ENCODE measurements at places on chromosomes 12 and 14.

GRCh38 chr14:100904307-100905087, 975 bp upstream of the RTL1 start:
- DNase-seq: no peak

- DNase-seq: no peak
Observed at GRCh38 chr12:131232036-131232435, 278.3 kb downstream of the ADGRD1 start.

- no peak for DNase-seq
Observed at GRCh38 chr12:104652910-104653309, 196.2 kb downstream of the CHST11 start.

GRCh38 chr12:51825216-51825615, 23.3 kb downstream of the FIGNL2 start:
- DNase-seq: no peak

DNA sequence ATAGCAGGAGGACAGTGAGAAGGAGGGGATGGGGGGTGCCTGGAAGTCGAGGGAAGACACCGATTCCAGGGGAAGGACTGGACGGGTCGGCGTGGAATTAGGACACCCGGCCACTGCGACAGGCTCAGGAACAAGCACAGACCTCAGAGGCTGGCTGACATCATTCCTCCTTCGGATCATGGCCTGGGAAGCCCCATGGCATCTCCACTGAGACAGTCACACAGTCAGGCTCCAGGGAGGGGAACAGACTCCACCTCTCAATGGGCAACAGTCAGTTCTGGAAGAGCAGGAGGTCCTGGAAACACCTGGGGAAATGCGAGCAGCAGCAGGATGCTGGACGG, 67.9 kb upstream of the FBRSL1 start:
- DNase-seq: no peak

GRCh38 chr14:34993426-34993825, 10.6 kb downstream of the SRP54 start:
- no peak for DNase-seq

GRCh38 chr14:70735043-70735442, 74.3 kb downstream of the MAP3K9 start:
- DNase-seq: no peak

DNA sequence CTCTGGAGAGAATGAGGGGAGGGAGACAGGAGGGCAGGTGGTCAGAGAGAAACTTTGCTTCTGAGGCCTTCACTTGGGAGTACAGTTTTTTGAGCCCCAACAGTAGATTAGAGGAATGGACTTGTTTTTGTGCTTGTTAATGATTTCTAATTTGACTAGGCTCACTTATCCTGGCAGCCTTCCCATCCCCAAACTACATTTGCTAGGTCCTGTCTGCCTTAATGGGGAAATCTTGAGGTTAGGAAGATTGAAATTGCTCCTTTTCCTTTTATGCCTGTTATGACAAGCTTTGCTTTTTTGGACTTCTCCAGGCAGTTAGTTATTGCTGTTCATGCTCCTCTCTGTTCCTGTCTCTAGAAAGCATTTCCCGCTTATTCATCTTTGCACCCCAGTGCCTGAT, 37.7 kb downstream of the SYNE2 start:
- no peak for DNase-seq

GRCh38 chr12:130775953-130776856, 60.1 kb upstream of the RIMBP2 start:
- peak; percentile 52 for DNase-seq

- DNase-seq: no peak
Observed at GRCh38 chr14:68596701-68597100, 196.2 kb downstream of the ZFP36L1 start.

- DNase-seq: peak; percentile 41
Observed at GRCh38 chr12:62438098-62438692, 28.4 kb upstream of the MON2 start.
